ENCODE measurements at places on chromosomes 5 and 9.

GRCh38 chr5:177276886-177277285 is 26.6 kb downstream of the RAB24 start:
- no peak for DNase-seq

DNA sequence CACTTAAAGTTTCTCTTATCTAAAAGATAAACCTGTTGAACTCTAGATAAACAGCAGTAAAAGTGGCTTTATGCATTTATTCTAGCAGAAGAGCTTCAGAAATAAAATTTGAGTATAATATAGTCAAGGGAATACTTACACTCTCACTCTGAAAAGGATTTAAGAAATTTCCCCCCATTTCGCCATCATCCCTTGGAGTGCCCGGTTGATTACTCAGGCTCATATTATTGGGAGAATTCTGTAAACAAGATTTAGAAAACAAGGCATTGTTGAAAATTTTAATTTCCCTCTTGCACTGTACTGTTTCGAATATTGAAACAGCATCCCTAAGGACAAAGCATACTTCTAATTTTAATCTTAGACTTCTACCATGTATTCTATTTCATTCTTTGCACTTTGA is 34.5 kb upstream of the ACOT12 start:
- DNase-seq = no peak

GRCh38 chr9:126894052-126894603 is 20.5 kb upstream of the RALGPS1 start:
- no peak for DNase-seq

DNA sequence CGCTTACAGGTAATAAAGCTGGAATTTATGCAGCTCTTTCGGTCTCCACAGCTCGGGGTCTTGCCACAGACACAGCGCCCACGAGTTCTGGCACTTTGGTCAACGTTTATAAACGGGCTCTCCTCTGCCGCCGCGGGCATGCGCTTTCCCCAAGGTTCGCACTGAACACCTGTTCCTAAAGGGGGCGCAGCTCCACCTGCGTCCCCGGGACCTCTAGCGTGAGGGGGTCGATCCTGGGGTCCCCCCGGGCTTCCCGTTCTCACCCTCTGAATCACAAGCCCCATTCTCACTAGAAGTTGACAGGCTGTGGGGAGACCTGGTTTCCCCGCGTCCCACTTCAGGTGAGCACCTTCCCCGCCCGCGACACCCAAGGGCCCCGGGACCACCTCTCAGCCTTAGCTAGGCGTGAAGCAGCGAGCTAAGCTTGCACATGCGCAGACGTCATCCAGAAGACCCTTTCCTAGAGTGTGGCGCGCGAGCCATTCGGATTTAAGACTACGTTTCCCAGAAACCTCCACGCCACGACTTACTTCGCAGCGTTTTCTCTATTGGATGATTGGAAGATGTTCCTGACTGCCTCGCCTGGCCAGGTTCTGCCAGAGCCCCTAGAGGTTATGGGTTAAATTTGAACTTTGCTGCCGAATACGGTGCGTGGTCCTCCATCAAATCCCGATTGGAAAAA is 21.3 kb upstream of the ZNF782 start:
- peak; percentile 14 for DNase-seq

DNA sequence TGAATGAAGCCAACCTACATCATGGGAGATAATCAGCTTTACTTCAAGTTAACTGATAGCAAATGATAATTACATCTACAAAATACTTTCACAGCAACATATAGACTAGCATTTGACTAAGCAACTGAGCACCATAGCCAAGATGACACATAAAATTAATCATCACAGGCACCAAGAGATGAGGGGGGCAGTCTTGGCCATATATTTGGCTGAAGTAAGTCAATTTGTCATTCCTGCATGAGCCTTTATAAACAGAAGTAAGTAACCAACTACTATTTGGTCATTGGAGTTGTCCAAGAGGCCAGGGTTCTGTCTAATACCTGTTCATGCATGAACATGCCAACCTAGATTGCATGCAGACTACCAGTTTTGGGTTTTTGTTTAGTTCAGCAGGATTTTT is 53.6 kb downstream of the PDCD1LG2 start:
- no peak for DNase-seq

DNA sequence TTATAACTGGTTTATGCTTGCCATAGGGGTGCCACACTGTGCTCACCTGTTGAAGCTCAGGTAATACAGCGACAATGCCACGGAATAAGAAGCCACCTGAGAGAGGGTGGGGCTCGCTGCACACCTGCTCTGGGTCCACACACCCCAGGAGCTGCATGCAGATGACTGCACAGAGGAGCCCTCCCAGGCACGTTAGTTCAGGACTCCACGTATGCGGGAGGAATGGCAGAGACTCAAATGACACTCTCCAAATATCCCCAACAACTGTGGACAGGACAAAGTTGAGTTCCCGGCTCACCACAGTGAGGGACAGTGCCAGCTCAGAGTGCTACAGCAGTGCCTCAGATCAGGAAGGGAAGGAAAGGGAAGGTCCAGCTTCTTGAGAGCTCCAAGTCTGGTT is 5.8 kb upstream of the FCN1 start:
- DNase-seq = no peak

- no peak for DNase-seq
These were observed 187.3 kb upstream of the TLE4 start for GRCh38 chr9:79384501-79384900.

DNA sequence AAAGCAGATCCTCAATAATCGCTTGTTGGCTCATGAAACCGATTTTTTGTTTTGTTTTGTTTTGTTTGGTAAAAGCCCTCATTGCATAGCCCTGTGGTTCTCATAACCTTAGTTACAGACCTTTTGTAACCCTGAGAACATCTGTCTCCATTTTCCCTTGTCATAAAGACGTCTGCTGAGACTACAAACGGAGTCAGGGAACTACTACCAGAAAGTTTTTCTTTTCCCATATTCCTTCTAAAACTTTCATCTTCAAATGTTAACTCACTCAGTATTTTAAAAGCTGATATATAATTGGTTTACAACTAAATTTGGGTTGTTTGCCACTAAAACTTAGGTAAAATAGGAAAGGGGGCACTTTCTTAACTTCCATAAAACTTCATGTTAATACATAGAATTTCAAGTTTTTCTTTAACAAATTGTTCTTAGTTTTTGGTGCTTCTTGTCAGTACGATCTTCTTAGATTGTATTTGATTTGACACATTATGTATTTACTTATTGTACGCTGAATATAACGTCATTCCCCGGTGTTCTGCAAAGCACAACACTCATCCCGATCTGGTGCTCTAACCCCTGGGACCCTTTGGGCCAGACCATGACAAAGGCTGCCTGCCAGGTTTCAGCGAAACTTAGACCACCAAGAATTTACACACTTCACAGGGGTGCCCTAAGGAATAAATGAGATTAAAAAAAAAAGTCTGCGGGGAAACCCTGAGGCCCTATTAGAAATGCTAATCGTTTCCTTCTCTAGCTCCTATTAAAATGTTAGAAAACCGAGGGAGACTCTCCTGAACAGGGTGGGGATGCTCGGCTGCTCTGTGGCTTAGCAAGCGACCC is 1.1 kb upstream of the ANP32B start:
- no peak for DNase-seq

- DNase-seq = no peak
These were observed 89.6 kb downstream of the INSL6 start for GRCh38 chr9:5095795-5096194.

- no peak for DNase-seq
These were observed 15.2 kb upstream of the SPATA9 start for GRCh38 chr5:95697781-95698681.

- peak; percentile 43 for DNase-seq
These were observed 34.7 kb downstream of the LPCAT1 start for GRCh38 chr5:1488882-1489680.

GRCh38 chr9:95793924-95794828 is 81.3 kb upstream of the ERCC6L2 start:
- no peak for DNase-seq

GRCh38 chr5:51518607-51519006 is 135.4 kb downstream of the ISL1 start:
- DNase-seq = no peak

DNA sequence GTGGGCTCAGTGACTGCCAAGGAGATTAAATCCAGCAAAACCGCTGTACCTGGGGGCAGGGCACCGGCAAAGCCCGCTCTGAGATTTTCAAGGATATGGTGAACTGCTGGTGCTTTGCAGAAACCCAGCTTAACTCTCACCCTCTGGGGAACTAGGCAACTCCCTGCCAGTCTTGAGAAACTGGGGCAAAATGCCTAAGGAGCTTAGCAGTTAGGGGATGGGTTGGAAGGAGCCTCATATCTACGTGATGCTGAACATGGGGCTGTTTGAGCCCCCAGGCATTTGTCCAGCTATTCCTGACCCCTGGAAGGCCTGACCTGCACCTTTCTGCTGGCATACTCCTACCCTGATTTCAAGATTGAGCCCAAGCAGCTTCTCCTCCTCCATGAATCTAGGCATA is 108.6 kb upstream of the TBC1D2 start:
- no peak for DNase-seq

- no peak for DNase-seq
These were observed 19.1 kb downstream of the STX17 start for GRCh38 chr9:99925541-99925940.

GRCh38 chr5:79020861-79021561 is 35.9 kb upstream of the ARSB start:
- no peak for DNase-seq

GRCh38 chr9:90844326-90844725 is 42.7 kb downstream of the SYK start:
- DNase-seq = no peak

- no peak for DNase-seq
These were observed 113.8 kb downstream of the DOCK8 start for GRCh38 chr9:328453-328852.

DNA sequence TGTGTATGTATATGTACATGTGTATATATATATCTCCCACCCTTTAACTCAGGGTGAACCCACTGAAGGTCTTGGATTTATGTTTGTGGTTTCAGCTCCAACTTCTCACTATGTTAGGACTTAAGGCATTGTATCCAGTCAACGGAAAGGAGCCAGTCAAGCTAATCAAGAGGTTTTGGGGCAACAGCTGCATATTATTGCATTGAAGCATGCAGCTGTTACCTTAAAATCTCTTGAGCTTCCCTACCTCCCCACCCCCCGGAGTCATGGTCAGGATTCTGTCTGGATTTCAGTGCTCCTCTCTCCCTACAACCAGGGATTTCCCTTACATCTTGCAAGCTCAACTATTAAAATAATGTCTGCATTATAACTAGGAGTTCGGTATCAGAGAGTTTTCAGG is 399.5 kb downstream of the SPOCK1 start:
- DNase-seq = no peak

- DNase-seq = no peak
These were observed 47.0 kb upstream of the PDE8B start for GRCh38 chr5:77163453-77163852.

DNA sequence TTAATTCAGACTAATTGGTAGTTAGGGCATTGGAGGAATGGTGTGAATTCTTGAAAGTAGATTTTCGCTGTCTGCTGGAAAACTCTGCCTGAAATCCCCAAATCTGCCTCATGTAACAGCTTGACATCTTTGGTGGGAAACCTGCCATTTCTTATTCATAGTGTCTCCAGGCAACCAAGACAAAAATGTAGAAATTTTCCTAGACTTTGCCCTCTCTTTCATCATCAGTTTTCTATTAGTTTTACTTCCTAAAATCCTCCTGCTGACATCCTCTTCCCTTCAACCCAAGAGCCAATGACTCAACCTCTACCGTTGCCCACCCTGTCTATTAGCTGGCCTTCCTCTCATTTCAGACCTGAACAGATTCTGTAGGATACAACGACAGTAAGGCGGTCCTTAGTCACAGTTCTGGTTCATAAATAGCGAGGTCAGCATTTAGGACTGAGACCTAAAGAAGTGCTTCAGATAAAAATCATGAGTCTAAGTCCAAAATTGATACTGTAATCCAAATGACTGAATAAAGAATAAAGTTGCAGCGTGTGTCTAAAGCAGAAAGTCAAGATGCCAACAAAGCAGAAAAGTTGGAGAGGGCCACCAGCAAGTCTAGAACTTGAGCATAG is 133.9 kb downstream of the MUSK start:
- DNase-seq = no peak

DNA sequence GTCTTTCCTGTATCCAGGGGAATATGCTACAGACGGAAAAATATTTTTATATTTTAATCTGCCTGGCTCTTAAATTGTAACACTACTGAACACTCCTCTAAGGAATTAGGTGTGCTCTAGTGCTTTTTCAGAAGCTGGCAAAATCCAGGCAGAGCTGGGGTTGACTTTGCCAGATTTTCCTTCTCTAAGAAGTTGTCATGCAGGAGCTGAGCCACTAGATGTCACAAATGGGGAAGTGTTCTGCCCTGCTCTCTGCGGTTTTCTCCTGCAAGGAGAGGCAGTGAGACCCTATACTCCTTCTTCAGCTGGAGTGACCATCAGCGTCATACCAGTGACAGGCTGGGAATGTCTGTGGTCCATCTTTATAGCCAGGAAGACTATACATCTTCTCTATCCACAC is 112.5 kb downstream of the HAPLN1 start:
- no peak for DNase-seq

- DNase-seq = no peak
These were observed 139.8 kb downstream of the NPR3 start for GRCh38 chr5:32850817-32851496.

- DNase-seq = no peak
These were observed 503.0 kb upstream of the CD180 start for GRCh38 chr5:67699560-67699959.

GRCh38 chr5:23223846-23224245 is 283.6 kb upstream of the PRDM9 start:
- no peak for DNase-seq

DNA sequence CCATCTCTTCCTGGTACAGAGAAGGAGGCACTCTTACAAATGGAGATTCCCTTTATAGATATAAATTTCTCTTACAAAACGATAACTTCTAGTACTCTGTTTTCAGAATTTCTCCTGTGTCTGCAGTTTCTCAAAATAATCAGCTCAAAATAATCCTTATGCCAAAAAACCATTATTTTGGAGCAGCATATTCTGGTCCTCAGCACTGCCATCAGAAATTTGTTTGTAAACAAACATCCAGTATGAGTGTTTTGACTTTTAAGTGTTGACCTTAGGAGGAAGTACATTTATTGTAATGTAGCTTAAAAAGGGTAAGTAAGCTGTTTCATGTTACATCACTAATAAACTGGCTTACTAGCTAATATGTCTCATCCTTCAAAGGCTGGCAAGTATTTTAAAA is 52.8 kb upstream of the SNAPC3 start:
- no peak for DNase-seq

- no peak for DNase-seq
These were observed 548.1 kb upstream of the C9orf72 start for GRCh38 chr9:28121366-28121765.

DNA sequence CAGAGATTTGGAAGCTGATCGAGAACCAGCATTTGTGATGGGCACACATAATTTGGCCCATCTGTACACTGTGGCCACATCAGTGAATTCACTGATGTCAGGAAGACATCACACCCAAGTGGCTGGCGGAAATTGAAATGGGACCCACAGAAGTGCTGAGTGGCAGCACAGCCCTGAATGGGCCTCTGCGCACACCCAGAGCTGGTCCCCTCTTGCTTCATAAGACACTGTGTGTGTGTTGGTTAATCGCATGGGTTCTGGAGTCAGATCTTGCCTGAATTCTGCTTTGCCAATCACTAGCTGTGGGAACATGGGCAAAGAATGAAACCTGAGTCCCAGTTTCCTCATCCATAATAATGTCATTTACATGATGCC is 72.2 kb downstream of the PCSK5 start:
- DNase-seq = no peak
